ENCODE measurements at places on chromosomes 11 and 22.

GRCh38 chr22:20514658-20515406, 7.4 kb downstream of the MED15 start:
- DNase-seq, result no peak

DNA sequence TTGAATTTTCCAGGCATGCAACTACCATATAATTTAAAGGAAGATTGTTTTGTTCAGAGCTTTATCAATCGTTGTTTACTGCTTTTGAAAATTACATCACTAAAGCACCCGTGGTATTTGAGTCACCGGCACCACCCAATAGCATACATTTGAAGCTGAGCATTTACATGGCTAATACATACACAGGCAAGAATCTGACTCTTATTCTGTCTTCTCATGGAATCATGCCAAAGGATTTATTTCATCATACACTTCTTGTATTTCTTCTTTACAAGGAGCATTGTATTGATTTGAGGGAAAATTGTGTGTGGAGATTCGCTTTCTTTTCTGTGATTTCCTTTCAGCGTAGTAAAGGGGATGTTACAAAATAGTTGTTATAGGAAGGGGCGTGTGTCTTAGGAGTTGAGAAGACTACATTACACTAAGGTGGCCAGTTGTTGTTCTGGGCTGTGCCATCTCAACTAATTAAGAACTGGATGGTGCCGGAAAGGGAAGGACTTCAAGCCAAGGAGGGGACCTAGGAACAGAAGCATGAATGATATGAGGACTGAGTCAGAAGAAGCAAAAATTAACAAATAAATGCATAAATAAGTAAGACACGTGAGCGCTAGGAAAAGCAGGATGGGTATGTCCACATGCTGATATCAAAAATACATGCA, 12.9 kb upstream of the CD3E start:
- DNase-seq, result no peak

GRCh38 chr11:10373340-10373739, 68.5 kb downstream of the ADM start:
- DNase-seq, result no peak

DNA sequence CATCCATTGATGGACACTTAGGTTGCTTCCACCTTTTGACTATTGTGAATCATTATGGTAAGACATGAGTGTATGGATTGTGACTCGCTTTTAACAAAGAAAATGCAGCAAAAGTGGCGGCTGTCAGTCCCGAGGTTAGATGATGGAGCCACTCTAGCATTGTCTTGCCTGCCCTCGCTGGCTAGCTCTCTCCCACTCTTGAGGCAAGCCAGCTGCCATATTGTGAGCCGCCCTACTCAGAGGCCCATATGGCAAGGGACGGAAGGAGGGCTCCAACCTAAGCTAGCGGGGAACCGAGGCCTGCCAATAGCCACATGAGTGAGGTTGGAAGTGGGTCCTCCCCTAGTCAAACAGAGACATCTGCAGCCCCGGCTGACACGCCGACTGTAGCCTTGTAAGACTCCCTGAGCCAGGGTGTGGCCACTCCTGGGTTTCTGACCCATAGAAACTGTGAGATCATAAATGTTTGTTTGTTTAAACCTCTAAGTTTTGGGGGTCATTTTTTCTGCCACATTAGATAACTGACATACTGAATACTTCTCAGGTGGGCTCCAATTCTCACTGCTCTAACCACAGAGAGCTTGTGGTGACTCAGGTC, 160.2 kb downstream of the LDLRAD3 start:
- DNase-seq, result peak; percentile 74

DNA sequence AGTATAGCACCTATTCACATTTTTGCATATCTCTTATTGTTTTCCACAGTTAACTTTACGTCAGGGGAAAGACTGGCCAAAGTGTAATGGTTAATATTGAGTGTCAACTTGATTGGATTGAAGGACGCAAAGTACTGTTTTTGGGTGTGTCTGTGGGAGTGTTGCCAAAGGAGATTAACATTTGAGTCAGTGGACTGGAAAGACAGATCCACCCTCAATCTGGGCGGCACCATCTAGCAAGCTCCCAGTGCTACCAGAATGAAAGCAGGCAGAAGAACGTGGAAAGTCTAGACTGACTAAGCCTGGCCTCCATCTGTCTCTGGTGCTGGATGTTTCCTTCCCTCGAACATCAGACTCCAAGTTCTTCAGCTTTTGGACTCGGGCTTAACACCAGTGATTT, 1900.7 kb upstream of the RAG2 start:
- peak; percentile 85 for DNase-seq

GRCh38 chr11:43784866-43785265, 95.8 kb upstream of the ALKBH3 start:
- no peak for DNase-seq

DNA sequence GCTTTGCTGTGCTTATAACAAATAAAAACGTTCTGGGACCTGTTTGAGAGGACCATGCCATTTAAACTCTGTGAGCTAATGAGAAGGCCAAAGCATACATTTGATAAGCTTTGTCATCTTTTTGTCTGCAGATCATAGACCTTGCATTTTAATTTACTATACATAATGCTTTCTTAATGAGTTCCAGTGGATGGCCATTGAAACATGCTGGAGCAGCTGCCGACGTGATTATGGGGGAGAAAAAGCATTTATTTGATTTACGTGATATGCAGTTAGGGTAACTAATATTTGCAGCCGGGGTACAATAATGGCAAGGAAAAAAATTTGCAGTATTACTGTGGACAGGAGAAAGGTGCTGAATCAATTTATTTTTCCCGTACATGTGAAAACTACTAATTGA, 240.2 kb downstream of the FAT3 start:
- DNase-seq, result no peak

GRCh38 chr22:43080616-43081015, 8.6 kb downstream of the TTLL1 start:
- DNase-seq, result no peak

GRCh38 chr22:49970528-49971231, 10.1 kb downstream of the PIM3 start:
- peak; percentile 98 for DNase-seq

GRCh38 chr11:34259087-34259486, 98.7 kb downstream of the ABTB2 start:
- no peak for DNase-seq

GRCh38 chr11:87972133-87972532, 203.1 kb downstream of the RAB38 start:
- DNase-seq, result no peak
